ENCODE measurements at places on chromosomes 11 and 22.
A peak's percentile ranks its signal among the peaks of the same experiment; 100 is the strongest.

- no peak for DNase-seq
Measured at GRCh38 chr11:31974366-31975136, 116.3 kb upstream of the RCN1 start.

DNA sequence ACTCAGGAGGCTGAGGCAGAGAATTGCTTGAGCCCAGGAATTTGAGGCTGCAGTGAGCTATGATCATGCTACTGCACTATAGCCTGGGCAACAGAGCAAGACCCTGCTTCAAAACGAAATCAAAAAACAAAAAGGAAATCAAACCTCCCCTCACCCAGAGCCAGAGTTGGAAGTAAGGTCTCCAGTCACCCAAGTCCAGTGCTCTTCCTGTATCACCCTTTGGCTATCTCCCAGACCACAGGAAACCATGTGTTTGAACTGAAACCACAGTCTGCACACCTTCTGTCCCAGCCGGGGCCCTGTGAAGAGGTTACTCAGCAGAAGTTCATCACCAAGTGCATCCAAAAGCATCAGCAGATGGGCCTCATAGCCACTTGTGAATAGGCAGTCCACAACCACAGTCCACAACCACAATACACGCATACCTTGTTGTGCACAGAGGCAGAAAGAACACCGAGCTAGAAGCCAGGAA lies 4.6 kb downstream of the MYH9 start:
- DNase-seq, result no peak

DNA sequence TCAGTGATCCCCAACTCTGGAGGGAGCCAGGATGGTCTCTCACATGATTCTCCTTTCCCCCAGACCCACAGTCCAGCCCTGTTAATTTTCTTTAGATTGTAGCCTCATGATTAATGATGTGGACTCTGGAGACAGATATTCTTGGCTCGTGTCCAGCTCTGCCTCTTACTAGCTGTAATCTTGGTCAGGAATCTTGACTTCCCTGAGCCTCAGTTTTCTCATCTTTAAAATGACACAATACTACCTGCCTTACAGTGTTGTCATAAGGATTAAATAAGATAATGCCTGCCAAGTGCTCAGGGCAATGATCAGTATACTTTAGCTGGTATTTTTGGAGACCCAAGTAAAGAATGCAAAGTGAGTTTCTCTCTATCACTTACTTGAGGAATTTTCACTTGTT lies 60.0 kb downstream of the SPECC1L start:
- no peak for DNase-seq

- no peak for DNase-seq
Measured at GRCh38 chr11:3222941-3223915, 4.6 kb upstream of the MRGPRG start.

DNA sequence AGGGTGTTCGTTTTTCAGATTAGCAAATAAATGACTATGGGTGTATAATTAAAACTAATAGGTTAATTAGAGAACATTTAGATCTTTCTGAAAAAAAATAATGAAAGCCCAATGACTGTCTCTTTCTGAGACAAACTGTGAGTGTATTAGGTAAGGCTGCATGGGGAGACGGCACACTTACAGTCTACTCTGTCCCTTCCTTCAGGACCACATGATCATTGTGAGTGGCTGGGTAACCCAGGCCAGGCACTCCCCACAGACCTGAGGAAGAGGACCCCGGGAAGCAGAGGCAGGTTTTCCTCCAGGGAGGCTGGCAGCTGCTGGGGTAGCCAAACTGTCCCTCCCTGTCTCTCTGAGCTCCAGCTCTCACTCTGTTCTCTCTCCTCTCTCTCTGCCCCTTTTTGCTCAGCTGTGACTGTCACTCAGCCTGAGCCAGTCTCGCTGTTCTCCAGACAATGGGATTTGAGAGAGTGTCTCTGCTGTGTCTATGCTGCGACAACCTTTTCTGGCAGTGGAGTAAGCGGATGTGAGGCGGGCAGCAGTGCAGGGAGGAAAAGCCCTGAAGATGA lies 83.1 kb upstream of the NCAM1 start:
- DNase-seq, result no peak

DNA sequence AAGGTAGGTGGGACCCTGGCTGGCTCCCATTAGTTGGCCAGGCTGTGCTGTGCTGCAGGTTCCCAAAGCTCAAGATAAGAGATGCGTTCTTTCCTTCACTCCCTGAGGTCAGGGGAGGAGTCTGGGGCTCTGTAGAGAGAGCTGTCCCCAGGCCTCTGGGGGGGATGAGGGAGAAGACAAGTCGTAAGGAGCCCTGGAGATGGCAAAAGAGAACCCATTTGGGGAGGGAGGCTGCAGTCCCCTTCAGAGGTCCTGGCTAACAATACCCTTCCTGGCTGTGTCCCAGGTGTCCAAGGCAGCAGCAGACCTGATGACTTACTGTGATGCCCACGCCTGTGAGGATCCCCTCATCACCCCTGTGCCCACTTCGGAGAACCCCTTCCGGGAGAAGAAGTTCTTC lies 916 bp downstream of the GNG3 start:
- no peak for DNase-seq

DNA sequence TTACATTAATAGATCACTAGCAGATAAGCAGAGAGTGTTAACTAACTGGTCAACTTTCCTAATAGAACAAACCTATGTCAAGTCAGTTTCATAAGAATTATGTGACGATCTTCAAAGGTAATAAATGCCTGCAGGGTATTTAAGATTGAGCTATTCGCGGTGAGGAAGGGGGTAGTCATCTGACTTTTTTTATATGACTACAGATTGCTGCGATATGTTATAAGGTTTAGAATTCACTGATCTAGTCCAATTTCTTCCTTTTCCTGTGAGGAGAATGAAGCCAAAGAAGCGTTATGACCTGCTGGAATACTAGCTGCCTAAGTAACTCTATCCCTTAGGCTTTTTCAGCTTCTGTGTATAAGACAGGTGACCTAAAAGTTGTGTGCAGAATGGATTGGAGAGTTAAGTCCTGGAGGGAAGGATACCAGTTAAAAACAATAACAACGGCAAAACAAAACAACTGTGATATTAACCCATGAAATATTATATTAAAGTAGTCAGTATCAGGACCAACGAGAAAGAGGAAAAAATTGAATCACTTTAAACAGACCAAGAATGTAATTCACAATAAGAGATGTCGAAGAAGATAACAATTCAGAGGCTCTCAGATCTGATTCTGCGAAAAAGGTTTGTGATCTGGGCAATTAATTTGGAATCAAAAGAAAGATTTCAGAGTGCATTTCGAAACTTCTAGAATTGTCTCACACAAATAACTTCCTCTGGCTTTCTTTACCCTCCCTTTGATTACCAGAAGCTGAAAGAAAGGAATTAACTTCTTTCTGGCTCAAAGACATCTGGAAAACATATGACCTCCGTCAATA lies 630 bp downstream of the CASP4 start:
- no peak for DNase-seq

- no peak for DNase-seq
Measured at GRCh38 chr11:16924462-16924825, 89.8 kb downstream of the PLEKHA7 start.

GRCh38 chr11:5280582-5281102 lies 10.9 kb upstream of the HBE1 start:
- peak; percentile 69 for DNase-seq

DNA sequence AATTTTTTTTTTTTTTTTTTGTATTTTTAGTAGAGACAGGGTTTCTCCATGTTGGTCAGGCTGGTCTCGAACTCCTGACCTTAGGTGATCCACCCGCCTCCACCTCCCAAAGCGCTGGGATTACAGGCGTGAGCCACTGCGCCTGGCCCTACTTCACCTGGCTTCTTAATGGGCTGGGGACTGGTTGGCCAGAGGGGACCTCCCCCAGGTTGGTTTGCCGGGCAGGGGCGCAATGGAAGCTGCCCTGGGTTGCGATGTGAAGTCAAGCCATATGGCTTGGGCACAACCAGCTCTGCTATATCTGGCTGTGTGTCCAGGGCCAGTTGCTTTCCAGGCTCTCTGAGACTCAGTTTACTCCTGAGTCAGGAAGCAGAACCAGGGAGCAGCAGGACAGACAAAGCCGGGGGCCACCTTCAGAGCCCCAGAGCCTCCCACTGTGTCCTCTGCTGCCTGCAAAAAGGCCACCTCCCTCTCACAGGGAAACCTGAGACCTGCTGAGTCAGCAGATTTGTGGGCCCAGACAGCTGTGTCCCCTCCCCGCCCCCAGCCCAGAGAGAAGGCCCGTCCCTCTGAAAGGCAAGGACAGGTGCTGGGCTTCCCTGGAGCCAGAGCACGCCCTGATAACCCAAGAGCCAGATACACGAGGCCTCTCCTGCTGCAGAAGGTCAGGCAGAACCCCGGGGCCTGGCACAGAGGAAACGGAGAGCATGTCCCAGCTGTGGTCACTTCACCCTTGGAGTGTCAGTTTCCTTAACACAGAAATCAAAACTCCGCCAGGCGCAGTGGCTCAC lies 29.2 kb upstream of the DAGLA start:
- no peak for DNase-seq

DNA sequence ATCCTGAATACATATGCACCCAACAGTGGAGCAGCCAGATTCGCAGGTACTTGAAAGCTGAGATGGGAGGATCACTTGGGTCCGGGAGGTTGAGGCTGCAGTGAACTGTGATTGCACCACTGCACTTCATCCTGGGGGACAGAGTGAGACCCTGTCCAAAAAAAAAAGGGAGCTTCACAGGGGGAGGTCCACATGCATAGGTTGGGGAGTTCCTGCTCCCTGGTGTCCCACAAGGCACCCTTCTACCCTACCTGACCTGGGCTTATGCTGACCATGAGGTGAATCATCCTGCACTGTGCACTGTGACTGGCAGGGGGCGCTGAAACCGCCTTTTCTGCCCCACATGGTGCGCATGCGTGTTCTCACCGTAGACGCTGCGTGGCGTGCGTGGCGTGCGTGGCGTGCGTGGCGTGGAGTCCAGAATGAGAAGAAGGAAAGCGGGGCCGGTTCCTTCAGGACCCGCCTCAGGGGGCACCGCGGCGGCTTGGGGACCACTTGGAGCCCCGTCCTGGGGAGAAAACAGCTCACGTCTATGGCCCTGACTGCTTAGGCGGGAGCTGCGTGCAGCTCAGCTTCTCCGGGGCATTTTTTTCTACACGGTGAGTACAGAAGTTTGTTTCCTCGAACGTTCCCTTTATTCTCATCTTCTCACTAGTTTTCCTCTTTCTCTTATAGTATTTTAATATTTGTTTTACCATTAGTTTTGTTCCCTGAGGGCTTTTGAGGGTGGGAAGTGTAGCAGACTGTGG lies 116.6 kb upstream of the GRK3 start:
- DNase-seq, result peak; percentile 94

Measured in left cardiac atrium (tissue), 4 donors.